ENCODE measurements at places on chromosomes 5 and 9.

- ATAC-seq, result no peak
Measured at GRCh38 chr5:3047212-3047774, 295.8 kb upstream of the IRX2 start.

DNA sequence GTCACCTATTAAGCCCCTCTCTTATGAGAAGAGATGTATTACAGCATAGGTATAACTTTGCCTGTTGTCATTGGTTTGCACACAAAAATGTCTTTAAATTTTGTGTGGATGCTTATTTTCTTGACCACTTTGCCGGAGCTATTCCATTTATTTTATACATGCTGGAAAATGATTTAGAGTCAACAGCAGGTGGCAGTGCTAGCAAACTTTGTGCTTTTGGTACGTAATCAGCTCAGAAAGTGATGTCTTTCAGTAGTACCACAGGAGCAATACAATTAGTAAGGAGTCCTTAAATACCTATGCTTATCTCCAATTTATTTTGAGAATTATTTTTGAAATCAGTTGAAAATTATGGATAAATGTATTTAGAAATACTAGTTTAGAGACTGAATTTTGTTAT lies 19.8 kb upstream of the NUDT12 start:
- ATAC-seq, result no peak

GRCh38 chr5:168311061-168311566 lies 19.7 kb downstream of the WWC1 start:
- ATAC-seq, result no peak

- ATAC-seq, result no peak
Measured at GRCh38 chr5:116699332-116699731, 124.7 kb upstream of the SEMA6A start.

GRCh38 chr5:172117977-172118701 lies 69.9 kb downstream of the STK10 start:
- ATAC-seq, result no peak

DNA sequence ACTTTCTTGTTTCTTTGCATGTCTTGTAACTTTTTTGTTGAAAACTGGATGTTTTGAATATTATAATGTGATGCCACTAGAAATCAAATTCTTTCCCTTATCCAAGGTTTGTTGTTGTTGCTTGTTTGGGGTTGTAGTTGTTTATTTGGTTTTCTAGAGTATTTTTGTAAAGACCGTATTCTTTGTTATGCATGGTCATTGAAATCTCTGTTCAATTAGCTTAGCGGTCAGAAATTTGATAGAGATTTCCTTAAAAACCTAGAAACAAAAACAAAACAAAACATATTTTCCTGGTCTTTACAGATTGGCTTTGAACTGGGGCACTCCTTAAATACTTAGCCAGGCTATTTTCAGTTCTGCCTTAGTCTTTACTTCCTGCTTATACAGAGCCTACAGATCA lies 21.9 kb downstream of the SOX30 start:
- no peak for ATAC-seq

DNA sequence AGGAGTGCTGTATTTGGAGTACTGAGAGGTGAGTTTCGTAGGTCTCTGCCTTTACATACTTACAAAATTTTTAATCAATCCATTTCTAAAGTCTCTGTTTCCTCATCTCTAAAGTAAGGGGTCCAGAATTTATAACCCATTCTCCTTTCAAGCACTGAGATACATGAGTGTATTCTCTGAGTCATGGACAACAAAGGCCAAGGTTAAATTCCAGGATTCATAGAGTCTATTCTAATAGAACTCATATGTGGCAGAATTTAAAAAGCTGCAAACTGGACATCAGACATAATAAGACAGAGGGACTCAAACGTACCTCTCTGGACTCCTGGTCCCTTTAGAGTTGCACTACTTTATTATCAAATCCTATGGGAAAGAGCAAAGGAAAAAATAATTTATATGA lies 112.5 kb upstream of the SLIT3 start:
- no peak for ATAC-seq

GRCh38 chr9:127965953-127966352 lies 14.8 kb downstream of the EEIG1 start:
- no peak for ATAC-seq

GRCh38 chr5:147068998-147069397 lies 165.8 kb upstream of the STK32A start:
- ATAC-seq, result no peak

GRCh38 chr5:35136386-35136785 lies 88.6 kb upstream of the AGXT2 start:
- no peak for ATAC-seq

DNA sequence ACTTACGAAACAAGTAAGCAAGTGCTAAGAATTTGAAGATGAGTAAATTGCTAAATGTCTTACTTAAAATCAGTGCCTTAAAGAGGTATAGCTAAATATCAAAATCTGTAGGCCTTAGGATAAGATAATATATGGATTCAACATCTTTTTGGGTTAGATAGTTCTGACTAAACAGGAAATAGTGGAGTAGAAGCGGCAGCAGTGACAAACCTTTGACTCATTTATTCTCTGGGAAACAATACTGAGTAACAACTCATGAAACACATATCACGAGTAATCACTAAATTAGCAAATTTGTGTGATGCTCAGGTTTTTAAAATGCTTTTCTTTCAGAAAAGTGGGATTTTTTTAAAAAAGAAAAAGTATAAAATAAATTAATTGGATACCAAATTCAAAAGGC lies 762.1 kb upstream of the TYRP1 start:
- no peak for ATAC-seq

DNA sequence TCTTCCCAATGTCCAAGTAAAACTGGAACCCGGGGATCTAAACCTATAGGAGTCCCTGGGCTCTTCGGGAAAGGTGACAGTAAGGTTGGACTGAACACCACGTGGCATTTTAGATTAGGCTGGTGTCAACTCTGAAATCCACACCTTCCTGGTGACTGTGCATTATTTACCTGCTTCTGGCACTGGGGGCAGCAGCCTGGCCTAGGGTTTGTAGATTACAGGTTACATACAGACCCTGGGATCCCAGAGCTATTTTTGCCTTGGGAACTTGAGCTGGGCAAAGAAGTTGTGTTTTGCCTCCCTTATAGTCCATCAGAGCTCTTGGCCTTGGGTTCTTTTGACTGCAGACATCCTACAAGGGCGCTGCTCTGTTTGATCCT lies 173.2 kb downstream of the DAB2IP start:
- no peak for ATAC-seq

- no peak for ATAC-seq
Measured at GRCh38 chr9:87873607-87874303, 8.9 kb upstream of the SPATA31E1 start.

DNA sequence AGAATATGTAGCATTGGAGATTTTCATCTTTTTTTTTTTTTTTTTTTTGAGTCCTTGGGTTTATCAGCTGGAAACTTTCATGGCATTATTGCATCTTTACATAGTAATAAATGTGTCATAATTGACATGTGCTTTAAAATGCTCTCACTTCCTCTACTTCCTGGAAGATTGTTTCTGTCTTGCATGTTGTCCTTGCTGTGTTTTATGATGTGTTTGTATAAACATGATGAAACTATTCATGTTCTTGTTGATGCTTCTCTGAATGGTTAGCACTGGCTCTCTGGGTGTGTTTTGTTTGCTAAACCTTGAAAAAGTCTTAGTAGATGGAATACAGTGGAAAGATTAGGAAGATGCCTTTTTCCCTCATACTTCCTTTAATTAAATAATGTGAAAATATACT lies 87.9 kb downstream of the IQGAP2 start:
- ATAC-seq, result no peak

DNA sequence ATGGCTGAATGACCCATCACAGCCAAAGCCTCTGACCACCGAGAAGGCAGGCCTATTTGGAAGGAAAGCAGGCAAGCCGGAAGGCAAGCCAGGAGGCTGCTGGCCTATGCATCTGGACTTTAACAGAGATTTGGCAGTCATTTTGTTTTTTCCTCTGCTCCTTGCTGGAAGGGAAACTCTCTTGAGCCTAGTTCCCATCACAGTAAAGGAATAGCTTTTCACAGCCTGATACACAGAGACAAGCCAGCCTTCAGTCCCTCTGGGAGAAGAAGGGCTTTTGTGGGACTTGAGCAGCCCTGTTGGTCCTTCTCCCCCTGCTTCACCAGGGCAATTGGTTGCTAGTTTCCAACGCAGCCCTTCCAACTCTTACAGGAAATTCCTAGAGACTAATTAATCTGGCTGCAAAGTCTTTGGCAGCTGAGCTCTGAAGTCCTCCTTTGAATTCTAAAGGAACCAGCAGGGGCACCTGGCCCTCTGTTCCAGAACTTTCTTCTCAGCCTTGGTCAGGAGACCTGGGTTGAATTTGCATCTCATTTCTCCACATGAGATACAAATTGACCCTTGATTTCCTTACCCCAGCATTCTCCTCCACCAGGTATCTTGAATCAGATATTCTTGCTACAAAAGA lies 157.3 kb upstream of the EPB41L4A start:
- ATAC-seq, result no peak

DNA sequence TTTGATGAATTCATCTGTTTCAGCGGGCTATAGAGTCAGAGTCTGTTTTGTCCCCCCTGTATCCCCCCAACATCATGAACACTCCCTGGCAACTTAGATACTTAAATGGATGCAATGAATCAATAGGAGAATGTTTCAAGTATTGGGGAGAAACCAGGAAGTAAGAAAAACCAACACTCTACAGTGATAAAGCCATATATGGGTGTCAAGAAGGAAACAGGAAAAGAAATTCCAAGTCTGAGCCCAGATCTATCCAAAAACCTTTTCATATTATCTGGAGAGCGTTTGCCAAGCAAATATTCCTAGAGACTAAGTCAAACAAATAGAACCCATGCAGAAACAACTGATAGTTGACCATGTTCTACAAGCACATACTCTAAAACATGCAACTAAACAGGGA lies 2.3 kb upstream of the GNAQ start:
- no peak for ATAC-seq

DNA sequence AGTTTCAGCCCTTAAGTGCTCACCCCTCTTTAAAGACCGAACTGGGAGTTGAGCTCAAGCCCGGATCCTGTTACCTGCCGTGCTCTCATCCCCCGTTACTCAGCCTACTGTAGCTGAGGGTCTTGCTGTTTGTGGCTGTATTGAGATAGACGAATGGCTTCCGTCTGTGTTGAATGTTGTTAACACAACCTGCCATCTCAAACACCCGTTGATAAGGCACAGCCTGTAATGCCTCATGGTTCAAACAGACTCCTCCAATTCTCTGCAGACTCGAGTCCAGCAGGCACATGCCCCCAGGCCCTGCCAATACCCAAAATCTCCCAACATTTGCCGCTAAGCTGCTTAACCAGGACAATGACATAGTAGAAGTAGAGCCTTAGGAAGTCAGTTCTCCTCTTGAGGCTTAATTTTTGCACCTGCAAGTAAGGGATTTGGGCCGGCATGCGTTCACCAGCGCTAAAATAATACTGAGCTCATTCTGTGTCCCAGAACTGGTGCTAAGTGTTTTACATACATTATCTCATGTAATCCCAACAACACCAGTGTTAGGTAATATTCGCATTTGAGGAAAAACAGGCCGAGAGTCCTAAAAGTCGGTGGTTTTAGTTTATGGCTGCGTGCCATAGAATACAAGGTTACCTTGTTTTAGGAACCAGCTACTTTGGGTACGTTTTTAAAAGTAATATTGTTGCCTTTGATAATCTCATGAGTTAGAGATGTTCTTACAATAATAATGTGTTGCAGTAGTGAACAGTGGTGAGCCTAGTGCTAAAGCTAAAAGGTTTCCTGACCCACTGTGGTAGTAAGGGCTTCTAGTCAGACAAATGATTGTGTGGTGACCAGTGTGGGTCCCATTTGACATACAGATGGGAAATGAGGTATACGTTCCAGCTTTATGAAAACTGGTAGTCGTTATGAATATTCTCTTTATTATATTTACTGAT lies 1.5 kb upstream of the RFX3 start:
- ATAC-seq, result no peak

GRCh38 chr5:40622463-40623252 lies 57.1 kb upstream of the PTGER4 start:
- ATAC-seq, result no peak

GRCh38 chr9:33884856-33885701 lies 68.1 kb downstream of the UBE2R2 start:
- no peak for ATAC-seq

GRCh38 chr9:115976781-115977180 lies 176.8 kb upstream of the PAPPA start:
- no peak for ATAC-seq

DNA sequence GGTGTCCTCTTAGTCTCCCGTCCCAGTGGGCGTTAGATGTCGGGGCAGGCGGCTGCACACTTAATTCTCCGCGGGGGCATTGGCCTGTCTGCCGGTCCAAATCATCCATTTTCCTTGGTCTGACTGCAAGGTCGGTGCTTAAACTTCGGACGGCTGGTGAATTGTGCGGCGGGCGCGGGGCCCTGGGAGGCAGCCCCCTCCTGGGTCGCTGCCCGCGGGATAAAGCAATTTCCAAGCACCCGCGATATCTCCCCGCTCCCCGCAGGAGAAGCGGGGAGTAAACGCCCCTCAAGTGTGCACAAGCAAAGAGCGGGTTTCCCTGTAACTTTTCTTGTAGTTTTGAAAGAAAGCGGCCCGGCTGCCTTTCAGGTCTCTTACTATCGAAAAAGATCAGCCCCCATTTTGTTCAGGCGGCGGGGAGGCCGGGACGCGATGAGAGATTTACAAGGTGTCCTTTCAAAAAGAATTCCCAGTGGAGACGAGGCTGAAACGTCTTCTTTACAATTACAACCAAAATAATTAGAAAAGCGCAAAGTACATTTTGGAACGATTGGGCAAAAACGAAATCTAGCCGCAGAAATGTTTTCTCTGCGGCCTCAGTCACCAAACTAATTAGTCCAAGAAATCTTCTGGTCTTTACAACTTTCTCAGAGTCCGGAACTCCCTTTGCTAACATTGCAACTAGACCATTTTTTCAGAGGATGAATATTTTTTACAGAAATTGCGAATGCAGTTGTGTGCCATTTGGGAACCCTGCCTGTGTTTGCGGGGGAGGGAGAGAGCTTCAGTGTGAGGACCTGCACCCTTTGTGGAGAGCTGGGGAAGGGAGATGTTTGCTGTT lies 1.8 kb downstream of the IRX1 start:
- no peak for ATAC-seq

DNA sequence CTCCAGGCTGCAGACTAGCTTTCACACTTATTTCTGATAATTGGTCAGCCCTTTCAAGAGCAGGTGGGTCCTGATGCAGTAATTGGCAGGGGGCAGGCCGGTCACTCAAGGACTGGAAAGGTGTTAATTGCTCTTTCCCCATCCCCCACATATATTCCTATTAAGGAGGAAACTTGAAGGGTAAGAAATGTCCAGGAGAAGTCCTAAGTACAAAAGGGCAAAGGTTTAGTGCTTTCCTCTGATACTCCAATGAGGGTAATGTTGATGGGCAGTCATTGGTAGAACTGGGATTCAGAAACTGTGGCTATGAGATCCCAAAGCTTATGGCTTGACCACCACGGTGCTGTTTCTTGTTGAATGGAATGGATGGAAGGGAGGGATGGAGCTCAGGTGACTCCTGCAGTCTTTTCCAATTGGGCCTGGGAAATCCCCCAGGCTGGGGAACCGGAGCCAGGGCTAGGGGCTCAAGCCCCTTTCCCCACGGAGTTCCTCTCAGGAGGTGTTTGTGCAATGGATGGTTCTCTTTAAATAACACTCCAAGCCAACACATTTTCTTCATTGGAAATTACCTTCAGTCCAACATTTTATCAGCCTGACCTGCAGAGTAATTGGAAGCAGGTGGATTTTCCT lies 103.2 kb upstream of the ALDH1B1 start:
- ATAC-seq, result no peak
